ENCODE measurements at places on chromosomes 1 and 21.

DNA sequence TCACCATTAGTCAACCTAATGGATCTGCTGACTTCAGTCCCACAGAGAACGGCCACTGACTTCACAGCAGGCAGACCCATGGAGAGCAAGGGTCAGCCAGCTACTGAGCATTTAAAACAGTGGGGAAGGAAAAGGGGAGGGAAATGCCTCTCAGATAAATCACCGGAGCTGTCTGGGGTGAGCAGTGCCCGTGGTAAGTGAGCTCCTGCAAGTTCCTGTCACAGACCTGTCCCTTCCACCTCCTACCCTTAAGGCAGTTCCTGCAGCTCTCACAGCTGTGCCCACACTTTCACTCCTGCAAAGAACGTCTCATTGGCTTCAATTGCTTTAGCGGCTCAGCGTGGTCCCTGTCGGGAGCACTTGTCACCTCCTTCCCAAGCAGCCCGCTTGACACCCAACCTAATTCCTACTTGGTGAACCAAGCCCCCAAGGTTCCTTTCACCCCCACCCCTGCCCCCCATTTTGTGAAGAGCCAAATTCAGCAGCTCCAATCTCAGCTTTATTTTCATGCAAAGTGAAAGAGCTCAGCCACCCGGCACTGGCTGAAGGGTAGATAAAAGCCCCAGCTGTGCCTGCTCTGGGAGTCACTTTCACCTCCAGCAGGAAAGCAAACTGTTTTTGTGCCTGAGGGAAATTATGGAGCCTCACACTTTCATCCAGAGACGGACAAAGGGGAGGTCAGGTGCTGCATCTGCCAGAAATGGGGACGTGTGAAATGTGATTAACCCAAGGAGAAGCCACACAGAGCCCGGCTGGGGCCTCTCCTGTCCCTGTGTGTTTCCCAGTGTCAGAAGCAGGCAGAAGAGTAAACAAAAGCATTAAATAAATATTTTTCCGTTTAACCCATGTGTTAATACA is 306.2 kb downstream of the TTLL7 start:
- no peak for DNase-seq

DNA sequence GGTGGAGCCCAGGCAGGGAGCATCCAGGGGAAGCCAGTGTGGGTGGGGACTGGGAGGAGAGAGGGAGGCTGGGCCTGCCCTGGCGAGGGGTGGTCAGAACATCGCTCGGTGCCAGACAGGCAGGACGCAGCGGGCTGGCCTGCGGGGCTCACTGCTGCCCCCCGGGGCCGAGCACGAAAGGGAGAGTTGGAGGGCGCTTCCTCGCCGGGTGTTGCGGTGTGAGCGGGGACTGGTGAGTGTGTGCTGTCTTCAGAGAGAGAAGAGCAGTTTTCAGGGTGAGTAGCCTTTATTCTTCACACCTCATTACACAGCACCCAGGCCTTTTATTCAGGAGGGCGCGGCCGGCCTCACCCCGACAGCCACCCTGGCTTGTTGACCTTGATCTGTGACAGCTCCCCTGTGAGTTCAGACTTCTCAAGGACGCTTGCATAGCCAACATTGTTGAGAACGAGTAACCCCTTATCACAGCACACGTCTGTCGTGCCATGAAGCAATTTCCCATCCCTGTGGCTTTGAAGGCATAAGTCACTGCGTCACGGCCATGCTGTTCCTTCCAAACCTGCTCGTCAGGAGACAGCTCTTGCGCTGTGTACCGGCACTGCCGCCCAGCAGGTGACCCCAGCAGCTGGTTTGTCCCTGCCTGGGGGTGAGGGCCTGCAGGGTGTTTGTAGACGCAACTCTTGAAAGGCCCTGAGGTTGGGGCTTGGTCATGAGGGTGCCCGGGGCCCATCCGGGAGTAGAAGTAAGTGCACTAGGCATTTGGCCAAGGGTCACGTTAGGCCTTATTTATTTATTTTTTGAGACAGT is 54.6 kb downstream of the PRKCZ start:
- no peak for DNase-seq

GRCh38 chr1:181133969-181134418 is 45.5 kb downstream of the IER5 start:
- DNase-seq, result no peak

DNA sequence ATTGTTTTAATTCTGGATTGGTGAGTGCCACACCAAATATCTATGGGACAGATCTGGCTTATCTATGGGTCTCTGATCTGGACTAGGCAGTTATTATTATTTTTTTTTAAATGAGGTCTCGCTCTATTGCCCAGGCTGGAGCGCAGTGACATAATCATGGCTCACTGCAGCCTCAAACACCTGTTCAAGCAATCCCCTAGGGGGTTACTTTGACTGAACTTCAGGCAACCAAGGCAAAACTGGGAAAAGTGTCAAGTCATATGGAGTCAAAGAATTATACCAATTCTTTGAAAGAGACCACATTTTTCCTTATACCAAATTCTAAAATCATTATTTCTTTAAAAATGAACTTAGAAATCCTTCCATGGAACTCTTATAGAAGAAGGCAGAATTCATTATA is 129.1 kb upstream of the HOOK1 start:
- no peak for DNase-seq

DNA sequence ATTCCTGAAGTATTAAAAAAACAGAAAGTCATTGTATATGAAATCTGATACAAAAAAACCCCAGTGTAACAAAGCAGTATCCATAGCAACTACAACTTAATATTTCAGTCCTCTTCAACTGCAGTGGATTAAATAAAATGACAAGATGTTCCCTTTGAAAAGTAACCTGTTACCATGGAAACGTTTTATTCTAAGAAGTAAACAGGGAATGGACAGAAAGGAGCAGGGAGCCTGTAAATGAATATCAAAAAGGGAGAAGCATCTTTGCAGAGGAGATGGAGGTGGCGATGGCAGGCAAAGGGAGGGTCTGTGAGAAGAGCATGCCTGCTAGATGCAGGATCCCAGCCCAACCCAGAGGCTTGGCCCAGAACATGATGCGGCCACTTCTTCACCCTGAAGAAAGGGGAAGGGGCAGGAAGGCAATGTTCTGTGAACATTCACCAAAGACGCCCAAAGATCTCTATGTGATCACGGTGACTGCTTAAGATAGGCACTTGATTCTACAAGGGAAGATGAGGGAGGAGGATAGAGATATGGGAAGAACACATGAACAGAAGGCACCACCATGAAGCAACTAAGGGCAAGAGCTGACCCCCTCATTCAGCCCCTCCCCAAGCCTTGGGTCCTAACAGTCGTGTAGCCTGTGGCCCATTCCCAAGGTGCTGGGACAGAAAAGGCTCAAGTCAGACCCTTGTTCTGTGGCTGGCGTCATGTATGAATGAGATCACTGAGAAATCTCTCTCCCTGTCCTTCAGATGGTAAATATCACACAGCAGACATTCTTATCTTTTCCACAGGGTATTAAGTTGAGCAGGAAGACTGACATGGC is 200.0 kb downstream of the SLC45A1 start:
- no peak for DNase-seq

- DNase-seq, result no peak
Observed at GRCh38 chr1:29180497-29181412, 945 bp downstream of the SRSF4 start.

DNA sequence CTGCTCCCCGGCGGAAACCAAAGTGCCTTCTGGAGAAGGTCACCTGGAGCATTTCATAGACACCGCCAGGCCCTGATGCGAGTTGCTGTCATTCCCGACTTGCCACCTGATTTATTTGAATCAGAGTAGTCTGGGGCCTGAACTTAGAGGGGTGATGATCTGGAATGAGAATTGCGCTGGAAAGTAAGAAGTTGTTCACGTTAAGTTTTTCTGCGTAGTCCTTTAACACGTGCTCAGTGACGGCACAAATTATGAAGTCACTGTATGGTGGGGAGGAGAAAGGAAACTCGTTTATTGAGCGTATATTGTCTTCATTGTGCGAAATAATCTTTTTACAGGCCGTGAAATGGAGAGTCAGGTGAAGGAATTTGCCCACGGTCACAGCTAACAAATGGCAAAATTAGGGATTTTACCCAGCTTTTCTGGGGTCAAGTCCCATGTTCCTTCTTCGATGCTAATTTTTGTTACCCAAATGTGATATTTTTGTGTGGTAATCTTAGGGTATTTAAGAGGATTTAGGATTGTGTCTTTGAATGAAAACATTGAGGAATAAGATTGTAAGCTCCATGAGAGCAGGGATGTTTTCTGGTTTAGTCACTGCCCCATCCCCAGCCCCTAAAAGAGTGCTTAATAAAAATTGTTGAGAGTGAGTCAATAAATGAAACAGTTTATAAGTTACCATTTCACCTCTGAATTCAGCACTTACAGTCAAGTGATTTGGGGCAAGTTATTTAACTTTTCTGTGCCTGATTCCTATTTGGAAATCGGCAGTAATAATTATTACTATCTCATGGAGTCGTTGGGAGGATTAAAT is 46.4 kb upstream of the NBL1 start:
- DNase-seq, result no peak

Measured in LNCaP clone FGC (cell line).